Foreskin fibroblast (primary cell): ENCODE measurements at places on chromosomes 12 and 14.

DNA sequence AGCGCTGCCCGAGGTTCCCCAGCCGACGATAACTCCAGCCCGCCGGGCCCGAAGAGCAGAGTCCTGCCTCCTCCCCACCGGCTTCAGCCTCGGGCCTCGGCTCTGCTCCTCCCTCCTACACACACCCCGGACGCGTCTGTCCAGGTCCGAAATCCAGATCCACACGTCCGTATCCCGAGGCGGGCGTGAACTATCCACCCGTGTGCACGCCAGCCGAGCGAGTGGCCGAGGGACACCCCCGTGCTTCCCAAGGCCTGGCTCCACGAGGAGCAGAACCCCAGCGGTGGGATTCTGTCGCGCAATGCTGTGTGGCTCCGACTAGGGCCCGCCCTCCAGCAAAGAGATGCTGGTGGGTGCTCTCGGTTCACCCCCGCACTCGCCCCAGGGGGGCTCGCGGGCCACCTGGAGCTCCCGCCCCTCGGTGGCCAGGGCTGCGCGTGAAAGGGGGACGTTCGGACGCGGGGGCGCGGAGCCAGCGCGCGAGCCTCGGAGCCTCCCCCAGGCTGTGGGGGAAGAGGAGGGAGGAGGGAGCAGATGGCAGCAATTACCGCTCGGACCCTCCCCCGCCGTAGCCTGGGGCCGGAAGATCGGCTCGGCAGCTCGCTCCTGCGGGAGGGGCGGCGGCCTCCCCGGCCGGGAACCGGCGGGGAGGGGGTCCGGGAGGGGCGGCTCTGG, 18.9 kb upstream of the ANKRD33 start:
- peak; percentile 61 for DNase-seq

- peak; percentile 43 for DNase-seq
These were observed 16.1 kb downstream of the NTN4 start for GRCh38 chr12:95774311-95775045.

DNA sequence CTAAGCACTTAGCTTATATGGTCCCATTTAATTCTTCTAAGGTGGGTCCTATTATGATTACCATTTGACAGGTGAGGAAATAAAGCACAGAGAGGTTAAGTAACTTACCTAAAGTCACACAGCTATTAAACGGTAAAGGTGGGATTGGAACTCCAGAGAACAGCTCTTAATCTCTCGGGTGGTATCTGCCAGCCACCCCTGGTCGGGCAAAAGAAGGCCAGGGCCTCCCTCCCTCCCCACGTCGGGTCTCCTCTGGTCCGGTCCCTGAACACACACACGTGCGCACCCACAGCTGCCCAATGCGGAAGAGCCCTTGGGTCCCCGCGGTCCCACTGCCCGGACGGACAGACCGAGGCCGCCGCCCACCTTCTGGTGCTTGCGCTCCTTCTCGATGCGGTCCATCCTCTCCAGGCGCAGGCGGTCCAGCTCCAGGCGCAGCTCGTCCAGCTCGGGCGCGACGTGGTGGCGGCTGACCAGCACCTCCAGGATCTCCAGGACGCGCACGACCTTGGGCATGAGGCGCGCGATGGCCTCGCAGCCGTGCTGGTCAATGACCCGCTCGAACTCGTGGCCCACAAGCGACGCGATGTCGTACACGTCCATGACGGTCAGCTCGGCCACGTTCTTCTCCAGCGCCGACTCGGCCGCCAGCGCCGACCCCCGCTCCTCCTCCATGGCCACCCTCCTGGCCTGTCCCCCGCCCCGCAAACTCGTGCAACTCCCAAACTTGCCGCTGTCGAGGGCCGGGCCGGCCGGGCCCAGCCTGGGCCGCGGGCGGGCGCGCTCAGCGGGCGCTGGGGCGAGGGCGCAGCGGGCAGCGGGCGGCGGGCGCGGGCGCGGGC, 490 bp downstream of the RILPL1 start:
- peak; percentile 22 for DNase-seq

DNA sequence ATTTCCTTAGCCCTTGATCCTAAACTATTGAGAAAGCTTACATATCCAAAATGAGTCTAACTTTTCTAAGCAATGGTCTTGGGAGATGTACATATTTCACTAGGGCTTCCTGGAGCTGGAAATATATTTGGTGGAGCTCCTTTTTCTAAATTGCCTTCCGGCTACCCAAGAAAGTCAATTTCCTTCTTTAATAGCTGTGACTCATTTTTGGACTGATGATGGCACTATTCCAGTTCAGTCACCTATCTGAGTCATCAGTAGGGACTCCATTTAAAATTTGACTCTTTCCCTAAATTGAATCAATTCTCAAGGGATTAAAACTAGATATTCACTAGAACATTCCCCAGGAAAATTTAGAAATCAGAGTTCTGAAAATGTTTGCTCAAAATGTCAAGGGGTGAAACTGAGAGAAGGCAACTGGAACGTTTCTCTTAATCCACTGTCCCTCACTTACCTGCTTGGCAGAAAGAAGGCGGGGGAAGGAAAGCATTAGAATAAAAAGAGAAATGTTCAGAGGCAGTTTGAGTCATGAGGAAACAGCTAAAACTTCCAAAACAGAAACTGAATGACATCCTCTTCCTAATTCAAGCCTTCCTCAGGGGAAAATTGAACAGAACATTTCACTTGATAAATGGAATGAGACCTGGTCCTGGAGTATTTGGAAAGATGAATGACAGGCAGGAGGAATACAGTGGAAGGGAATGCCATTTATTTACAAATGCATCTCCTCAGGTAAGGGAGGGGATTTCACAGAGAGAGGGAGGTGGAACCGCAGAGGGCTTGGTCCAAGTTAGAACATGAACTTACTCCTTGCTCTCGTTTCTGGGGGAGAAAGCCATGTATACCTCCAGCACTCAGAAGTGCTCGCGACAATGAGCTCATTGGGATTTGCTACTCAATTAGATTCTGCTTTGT, 91.2 kb downstream of the RGS6 start:
- DNase-seq = no peak

GRCh38 chr12:51904951-51905470, 2.3 kb upstream of the ACVRL1 start:
- peak; percentile 78 for DNase-seq

DNA sequence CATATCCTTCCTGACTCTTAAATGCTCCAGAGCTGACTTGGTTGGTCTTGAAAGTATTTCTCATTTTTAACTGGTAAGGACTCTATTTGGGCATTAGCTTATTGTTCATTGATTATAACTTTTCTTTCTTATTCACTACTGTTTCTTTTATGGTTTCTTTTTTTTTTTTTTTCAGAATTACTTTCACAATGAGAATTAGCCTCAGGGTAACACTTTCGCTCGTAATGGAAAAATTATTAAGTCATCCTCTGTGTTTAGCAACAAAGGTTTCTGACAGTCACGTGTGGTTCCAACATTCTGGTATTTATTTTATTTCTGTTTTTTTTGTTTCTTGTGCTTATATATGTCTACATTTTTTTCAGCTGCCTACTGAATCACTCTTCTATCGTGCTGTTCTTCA, 80.0 kb downstream of the METTL25 start:
- no peak for DNase-seq

- DNase-seq = no peak
These were observed 32.4 kb downstream of the DHX37 start for GRCh38 chr12:124956571-124956970.

- peak; percentile 16 for DNase-seq
These were observed 65.1 kb downstream of the SIX6 start for GRCh38 chr14:60573943-60574495.

- no peak for DNase-seq
These were observed 10.5 kb upstream of the OR10P1 start for GRCh38 chr12:55626154-55626553.

- no peak for DNase-seq
These were observed 379.1 kb downstream of the NELL2 start for GRCh38 chr12:44497044-44497443.

DNA sequence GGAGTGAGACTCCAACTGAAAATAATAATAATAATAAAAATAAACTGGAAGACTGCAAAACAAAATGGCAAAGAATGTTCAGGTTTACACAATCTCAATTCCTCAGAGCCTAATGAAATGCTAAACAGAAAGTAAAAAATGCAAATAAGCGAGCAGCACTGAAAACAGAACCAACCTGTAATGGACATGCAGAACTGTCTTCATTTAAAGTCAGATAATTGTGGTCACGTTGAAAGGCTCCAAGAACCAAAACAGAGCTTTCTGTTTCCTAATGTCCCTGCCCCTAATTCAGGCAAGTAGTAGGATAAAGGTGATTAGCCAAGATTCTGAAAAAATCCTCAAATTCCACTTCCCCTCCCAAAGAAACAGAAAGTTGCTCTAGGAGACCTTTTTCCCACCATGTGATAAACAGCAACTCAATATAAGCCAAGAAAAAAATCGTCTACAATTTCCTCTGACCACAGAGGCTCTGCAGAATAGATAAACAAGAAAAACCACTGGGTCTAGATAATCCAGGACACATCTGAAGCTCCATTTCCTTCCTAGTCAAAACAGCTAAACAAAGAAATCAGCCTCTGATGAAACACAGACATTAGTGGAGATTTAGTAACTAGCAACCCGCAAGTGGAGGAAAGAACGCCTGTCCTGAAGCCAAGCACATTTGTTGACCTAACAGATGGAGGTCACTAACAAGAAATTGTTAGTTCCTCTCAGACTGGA, 3.0 kb downstream of the MIS18BP1 start:
- peak; percentile 48 for DNase-seq

- DNase-seq = no peak
These were observed 17.1 kb downstream of the KIAA0586 start for GRCh38 chr14:58444627-58445026.
